ENCODE measurements at places on chromosomes 5 and 9.

- DNase-seq: no peak
Measured at GRCh38 chr9:6887051-6887450, 129.3 kb downstream of the KDM4C start.

GRCh38 chr5:124628721-124629596 lies 117.5 kb downstream of the ZNF608 start:
- no peak for DNase-seq

GRCh38 chr5:2519153-2519552 lies 232.3 kb downstream of the IRX2 start:
- no peak for DNase-seq

DNA sequence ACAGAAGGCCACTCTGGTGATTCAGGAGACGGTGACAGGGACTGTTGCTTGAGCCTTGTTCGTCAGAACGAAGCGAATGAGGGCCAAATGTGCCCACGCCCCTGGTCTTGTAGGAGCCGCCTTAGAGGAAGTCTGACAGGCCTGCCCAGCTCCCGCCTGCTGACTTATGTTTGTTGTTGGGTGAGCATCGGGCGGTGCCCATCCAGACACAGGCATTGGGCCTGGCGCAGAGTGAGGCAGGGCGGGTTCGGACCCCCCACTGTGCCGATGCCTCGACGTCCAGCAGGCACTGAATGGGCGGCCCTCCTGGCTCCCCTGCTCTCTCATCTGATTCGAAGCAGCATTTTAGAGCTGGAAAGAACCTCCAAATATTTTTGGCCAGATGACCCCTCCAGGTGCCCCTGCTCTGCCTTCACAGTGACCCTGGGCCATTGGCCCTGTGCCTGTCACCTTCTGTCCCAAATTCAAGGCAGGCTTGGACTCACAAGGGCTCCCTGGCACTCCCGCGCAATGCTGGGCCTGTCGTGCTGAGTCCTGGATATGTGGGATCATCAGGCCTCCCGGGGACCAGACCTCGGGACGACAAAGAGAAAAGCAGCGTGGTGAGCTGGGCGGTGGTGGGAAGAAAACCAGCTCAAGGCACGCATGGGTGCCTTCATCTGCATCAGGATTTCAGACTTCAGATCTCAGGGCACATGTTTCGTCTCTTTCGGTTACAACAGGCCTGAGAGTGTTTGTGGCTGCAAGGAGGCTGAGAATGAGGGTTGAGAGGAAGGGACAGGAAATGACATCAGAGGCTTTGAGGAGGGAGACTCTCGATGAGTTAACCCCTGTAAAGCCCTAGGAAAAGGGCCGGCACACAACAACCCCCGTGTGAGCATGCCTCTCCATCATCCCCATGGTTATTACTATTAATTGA lies 37.1 kb upstream of the OLFM1 start:
- no peak for DNase-seq

GRCh38 chr5:135085936-135086725 lies 52.1 kb upstream of the PITX1 start:
- no peak for DNase-seq

GRCh38 chr9:36956908-36957307 lies 77.2 kb downstream of the PAX5 start:
- DNase-seq: no peak

DNA sequence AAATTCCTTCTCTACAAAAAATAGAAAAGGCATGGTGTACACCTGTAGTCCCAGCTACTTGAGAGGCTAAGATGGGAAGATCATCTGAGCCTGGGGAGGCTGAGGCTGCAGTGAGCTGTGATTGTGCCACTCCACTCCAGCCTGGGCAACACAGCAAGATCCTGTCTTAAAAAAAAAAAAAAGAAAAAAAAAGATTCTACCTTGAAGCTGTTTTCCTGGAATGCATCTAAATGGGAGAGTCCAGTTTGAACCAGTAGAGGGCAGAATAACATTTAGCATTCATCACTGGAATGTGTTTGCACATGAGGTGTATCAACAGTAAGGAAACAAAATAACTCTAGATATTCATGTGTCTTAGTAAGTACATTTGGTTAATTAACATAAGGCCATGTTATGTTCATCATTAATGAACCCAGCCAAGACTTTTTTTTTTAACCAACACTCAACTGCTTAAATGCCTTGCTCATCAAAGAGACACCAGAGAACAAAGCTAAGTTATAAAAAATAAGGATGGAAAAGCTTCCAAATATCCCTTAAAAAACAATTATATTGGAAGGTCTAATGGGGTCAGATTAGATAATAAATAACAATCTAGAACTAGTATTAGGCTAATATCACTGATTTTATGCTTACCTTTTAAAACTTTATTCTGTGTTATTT lies 16.1 kb downstream of the IFNE start:
- peak; percentile 43 for DNase-seq

- DNase-seq: no peak
Measured at GRCh38 chr5:21263361-21263760, 1275.4 kb upstream of the CDH18 start.

GRCh38 chr9:89281106-89281505 lies 29.9 kb upstream of the CKS2 start:
- no peak for DNase-seq

GRCh38 chr5:11377896-11378295 lies 526.4 kb downstream of the CTNND2 start:
- no peak for DNase-seq

DNA sequence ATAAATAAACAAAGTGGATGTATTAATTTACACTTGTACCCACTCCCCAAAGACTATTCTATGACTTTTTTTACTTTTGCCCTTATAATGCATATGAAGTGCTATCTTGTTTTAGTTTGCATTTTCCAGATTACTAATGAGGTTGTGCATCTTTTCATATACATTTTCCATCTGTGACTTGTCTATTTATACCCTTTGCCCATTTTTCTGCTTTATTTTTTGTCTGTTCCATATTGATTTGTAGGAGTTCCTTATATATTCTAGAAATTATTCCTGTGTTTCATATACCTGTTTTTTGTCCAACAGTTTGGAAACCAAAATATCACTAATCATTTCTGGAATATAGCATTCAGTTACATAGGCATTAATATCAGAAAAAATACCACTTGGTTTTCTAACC lies 54.0 kb upstream of the SLC30A5 start:
- no peak for DNase-seq

- DNase-seq: no peak
Measured at GRCh38 chr5:52993367-52993766, 4.2 kb downstream of the ITGA2 start.

- DNase-seq: no peak
Measured at GRCh38 chr9:129839324-129840023, 4.2 kb downstream of the USP20 start.

GRCh38 chr5:167096816-167097215 lies 1194.6 kb upstream of the WWC1 start:
- no peak for DNase-seq

DNA sequence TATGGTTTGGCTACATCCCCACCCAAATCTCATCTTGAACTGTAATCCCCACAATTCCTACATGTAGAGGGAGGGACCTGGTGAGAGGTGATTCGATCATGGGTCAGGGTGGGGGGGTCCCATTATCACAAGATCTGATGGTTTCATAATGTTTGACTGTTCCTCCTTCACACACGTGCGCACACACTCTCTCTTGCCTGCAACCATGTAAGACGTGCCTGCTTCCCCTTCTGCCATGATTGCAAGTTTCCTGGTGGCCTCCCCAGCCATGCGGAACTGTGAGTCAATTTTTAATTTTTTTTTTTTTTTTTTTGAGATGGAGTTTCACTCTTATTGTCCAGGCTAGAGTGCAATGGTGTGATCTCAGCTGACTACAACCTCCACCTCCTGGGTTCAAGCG lies 27.0 kb downstream of the FAM169A start:
- DNase-seq: no peak

DNA sequence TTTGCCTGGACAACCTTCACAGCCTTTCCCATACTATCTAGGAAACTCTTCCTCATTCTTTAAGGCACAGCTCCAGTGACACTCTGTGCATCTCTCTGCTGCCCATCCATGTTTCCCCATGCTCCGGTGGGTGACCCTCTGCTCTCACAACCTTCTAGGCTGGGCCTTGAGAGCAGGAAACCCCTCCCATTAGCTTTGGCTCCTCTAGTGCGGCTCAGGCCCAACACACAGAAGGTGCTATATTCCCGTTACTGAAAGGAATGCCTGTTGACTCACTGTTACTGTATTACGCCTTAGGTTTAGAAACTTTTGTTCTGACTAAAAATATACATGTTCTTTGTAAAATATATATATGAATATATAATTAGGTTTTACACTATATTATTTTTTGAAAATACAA lies 8.1 kb upstream of the CCL28 start:
- DNase-seq: no peak

DNA sequence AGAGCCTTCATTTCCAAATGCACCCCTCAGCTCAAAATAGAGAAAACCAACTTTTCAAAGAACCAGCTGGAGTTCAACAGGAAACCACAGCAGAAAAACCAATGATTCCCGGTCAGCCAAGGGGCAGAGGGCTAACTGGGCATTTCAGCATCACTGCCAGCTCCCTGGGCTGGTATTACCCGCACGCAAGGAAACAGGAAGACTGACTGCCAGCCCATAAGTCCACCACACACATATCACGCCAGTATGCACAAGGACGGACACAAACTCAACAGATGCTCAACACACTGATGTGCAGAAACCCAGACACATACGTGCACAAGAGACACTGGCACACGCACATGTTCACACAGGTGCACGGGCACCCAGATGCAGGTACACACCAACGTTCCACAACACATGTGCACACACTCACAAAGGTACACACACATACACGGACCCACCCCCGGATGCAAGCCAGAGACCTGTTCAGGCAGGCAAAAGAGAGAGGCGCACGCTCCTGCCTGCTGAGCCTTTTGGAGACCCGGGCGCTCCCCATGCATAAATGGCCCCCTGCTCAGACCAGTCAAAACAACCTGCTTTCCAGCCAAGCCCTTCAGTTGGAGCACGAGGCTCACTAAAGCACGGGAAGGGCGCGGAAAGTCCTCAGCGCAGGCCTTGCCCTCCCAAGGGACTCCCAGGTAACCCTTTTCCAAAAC lies 2.1 kb downstream of the ADAMTS2 start:
- no peak for DNase-seq

All from activated CD8-positive, alpha-beta T cell treated with anti-CD3 and anti-CD28 coated beads, Interleukin-2, amount 10 ng/mL, durations not matched to agents 7 days and 5 days (primary cell).